ENCODE measurements at places on chromosomes 13 and 19. TPM values are rescaled to one million over a fixed set of nuclear protein-coding genes. Genes with fewer than 3 reads are reported as not detected.
A peak's percentile ranks its signal among the peaks of the same experiment; 100 is the strongest.

GRCh38 chr13:103941506-103942140 lies 875.4 kb upstream of the SLC10A2 start:
- DNase-seq: no peak

DNA sequence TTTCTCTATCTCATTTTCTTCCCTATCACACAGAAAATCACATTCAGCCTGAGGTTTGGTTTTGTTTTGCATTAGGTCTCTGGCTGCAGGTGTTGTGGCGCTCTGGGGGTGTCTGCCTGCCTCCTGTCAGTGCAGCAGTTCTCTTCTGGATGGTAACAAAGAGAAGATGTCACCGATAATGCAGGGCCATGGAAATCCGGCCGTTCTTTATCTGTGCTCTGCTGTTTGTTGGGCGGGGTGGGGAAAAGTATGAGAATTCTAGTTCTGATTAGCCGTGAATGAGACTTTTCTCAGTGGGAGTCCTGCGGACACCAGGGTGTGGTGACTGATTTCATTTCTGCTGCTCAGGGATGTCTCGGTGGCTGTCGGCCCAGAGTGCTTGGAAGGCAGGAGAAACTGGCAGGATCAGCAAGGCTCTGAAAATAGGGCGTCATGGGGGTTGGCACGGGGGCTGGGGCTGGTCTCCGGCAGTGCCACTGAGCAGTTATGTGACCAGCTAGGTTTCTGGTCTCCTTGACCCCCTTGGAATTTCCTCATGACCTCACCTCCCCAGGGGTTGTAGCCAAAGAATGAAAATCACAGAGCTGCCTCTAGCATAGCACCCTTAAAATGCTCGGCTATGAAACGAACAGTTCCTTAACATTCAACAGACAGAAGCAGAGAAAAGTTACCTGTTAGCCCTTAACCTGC lies 5.0 kb downstream of the RNF113B start:
- peak; percentile 65 for DNase-seq

Gene NFIX
- total RNA-seq: 168 TPM

GRCh38 chr19:13417054-13417453 lies 89.2 kb downstream of the CACNA1A start:
- DNase-seq: no peak

All from upper lobe of right lung (tissue), 1 donor.